NT2/D1 (cell line): ENCODE measurements at places on chromosomes 11 and 22.

GRCh38 chr11:7871056-7871455, 60.0 kb downstream of the OR10A6 start:
- no peak for DNase-seq

DNA sequence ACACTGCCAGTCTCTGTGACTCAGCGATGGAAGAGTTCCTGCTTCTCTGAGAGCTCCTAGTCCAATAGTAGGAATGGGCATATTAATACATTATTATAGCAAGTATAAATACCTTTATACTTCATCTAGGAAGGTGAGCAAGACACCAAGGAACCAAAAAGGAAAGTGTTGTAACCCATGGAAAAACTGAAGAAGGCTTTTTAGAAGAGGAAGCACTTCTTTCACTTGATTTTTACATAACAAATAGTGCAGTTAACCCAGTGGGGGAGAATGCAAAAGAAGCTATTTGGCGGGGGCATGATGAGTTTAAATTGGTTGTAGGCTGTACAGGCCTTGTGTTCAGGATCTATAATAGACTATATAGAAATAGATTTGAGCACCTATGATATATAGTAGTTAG, 31.2 kb upstream of the C11orf87 start:
- peak; percentile 38 for DNase-seq

DNA sequence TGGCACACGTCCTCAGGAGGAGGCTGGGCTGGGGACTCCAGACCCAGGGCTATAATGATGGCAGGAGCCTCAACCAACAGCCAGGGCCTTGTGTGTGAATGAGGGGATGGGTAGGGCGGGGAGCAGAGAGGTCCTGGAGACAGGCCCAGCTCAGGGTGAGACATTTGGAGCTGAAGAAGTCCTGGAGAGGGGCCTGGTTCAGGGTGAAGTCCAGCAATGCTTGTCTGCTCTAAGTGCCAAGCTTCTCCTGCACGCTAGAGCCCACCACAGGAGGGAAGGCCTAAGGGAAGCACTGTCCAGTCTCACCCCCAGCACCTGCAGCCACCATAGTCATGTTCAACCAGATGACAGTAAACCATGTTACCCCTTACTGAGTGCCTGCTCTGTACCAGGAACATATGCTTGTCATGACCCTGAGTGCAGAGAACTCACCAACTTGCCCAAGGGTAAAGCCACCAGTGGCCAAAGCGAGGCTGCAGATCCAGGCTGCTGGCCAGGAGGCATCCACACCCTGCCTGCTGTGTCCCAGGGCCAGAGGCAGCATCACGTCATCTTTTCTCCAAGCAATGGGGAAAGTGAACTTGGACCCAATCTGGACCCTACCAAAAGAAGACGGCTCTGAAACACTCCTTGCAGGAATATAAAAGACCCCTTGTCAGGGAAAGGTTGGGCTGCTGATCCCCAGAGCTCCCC, 24.0 kb downstream of the LMO1 start:
- no peak for DNase-seq

GRCh38 chr11:134001088-134001487, 44.3 kb upstream of the IGSF9B start:
- DNase-seq = no peak

GRCh38 chr11:36249246-36249645, 40.0 kb downstream of the COMMD9 start:
- DNase-seq = no peak

GRCh38 chr11:71131861-71132260, 120.5 kb downstream of the SHANK2 start:
- no peak for DNase-seq

- DNase-seq = no peak
These were observed 371.8 kb upstream of the CHORDC1 start for GRCh38 chr11:90594658-90595057.

GRCh38 chr11:8257003-8257664, 6.5 kb downstream of the LMO1 start:
- DNase-seq = no peak

- no peak for DNase-seq
These were observed 407.4 kb downstream of the LARGE1 start for GRCh38 chr22:33512908-33513307.

- DNase-seq = no peak
These were observed at the start of gene GNAZ for GRCh38 chr22:23070418-23071229. Gene GNAZ, plus strand, starts transcription at chr22:23070519. Its CDS starts 25,177 bp downstream, at chr22:23095696.

GRCh38 chr11:36441610-36442208, 68.4 kb downstream of the TRAF6 start:
- DNase-seq = no peak

GRCh38 chr22:26767351-26768155, 110.2 kb downstream of the MIAT start:
- no peak for DNase-seq

DNA sequence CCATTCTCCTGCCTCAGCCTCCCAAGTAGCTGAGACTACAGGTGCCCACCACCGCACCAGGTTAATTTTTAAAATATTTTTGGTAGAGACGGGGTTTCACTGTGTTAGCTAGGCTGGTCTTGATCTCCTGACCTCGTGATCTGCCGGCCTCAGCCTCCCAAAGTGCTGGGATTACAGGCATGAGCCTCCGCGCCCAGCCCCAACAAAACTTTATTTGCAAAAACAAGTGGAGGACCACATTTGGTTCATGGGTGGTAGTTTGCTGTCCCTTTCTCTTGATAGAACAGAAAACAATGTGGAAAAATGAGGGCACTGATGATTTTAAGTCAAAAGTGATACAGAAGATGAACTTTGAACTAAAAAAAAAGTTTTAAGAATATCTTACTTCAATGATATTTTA, 121.8 kb upstream of the SERPIND1 start:
- DNase-seq = no peak

DNA sequence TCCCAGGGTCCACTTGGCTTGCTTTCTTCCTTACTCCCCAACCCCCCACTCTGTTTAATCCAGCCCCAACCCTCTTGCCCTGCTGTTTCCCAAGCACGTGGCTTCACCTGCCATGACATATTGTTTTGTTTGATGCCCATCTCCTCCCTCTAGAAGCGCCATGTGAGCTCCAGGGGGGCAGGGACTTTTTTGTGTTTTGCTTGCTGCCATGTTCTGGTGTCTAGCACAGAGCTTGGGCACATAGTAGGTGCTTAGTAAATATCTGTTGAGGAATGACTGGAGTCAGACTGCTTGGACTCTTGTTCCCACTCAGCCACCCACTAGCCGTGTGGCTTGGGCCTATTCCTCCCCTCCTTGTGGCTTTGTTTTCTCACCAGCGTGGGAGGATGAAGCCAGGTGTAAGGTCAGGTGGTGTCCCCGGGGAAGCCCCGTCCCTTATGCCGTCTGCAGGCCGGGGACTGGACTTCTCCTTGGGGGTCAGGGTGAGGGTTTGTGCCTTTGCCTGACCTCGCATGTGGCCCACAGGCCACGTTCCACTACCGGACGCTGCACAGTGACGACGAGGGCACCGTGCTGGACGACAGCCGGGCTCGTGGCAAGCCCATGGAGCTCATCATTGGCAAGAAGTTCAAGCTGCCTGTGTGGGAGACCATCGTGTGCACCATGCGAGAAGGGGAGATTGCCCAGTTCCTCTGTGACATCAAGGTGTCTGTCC, 3.8 kb downstream of the AIP start:
- DNase-seq = no peak

GRCh38 chr11:37333345-37333744, 735.3 kb upstream of the RAG2 start:
- DNase-seq = no peak

- peak; percentile 84 for DNase-seq
These were observed 13.5 kb upstream of the B4GALNT4 start for GRCh38 chr11:355581-356458.

DNA sequence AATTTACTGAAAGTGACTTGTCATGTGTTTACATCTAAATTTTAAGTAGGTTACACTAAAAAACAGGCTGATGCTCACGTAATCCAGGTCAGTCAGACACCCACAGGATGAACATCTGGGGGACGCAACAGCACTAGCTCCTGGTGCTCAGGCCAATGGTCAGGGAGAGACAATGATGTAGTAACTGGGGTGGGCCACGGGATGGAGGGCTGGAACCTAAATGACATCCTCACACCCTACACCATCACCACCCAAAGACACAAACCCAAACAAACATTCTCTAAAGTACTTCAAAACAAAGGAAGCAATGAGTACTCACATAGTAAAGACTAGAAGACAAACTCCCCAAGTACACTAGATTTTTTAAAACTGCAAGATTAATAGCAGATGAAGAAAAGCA, 53.5 kb upstream of the SLC25A1 start:
- DNase-seq = no peak

GRCh38 chr11:8325591-8326304, 62.1 kb upstream of the LMO1 start:
- DNase-seq = no peak

DNA sequence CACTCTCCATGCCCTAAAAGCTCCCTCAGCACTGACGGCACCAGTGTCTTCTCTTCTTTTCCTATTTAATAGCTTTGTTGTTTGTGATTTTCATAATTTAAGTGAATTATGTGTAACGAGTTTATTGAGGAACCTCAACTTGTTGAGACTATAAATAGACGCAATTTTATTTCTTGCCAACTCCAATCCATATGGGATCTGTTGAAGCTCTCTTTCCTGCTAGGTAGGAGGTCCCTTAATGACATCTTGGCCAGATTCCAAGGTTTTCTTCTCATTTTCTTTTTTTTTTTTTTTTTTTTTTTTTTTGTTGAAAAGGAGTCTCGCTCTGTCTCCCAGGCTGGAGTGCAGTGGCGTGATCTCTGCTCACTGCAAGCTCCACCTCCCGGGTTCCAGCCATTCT, 14.2 kb downstream of the RTL6 start:
- no peak for DNase-seq

GRCh38 chr11:24321229-24321628, 175.6 kb upstream of the LUZP2 start:
- no peak for DNase-seq

DNA sequence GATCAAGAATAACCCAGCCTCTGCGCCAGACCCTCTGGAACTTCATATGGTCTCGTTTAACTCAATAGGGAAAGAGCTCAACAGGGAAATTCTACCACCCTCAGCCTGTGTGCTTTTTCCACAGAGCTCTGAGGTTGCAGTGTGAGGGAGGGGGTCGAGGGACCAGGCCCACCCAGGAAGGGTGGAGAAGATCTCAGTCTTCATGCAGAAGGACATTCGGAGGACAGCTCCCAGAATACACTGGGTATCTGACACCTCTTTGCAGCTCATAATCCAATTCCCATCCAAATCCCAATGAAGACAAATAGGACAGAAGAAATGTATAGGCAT, 56.6 kb downstream of the ST14 start:
- DNase-seq = no peak

- no peak for DNase-seq
These were observed 340.0 kb downstream of the METTL15 start for GRCh38 chr11:28448186-28448585.

GRCh38 chr22:32482708-32483107, 8.1 kb downstream of the FBXO7 start:
- DNase-seq = no peak

DNA sequence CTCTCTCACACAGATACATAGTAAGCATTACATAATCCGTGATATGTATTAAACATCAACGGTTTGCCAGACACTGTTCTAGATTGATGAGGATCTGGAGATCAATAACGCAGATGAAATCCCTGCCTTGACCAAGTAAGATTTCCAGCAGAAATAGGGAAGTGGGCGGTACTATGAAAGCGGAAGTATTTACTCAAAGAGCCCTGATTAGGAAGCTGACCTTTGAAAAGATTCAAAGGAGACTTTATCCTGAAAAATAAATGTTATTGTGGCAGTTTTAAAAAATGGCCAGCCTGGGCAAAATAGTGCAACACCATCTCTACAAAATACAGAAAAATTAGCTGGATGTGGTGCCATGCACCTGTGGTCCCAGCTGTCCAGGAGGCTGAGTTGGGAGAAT, 26.8 kb downstream of the GAB2 start:
- no peak for DNase-seq

- DNase-seq = peak; percentile 88
These were observed 12.1 kb downstream of the LRFN4 start for GRCh38 chr11:66868726-66869566.

DNA sequence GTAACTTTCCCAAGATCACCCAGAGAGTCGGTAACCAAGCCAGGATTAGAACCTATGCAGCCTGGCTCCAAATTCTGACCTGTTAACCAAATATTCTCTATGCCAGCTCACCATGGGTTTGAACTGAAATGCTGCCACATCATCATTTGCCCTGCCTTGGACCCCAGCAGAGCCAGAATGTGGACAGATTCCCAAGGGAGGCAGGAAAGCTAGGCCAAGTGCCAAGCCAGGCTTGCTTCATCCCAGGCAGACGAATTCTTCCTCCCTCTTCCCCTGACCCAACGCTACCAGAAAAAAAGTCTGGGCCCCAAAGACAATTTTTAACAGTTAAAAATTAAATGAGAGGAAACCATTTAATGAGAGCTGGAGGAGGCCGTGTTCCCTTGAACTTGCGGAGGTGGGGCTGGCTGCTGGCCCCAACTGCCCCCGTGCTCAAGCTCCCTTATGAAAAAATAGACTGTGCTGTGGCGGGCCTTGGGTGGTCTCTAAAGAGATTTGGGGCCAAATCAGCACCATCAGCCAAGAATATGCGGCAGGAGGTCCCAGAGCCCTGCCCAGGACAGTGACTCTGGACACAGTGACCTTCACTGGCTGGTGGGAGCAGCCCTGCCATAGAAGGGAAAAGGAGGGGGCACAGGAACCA, 184.1 kb upstream of the SYT13 start:
- no peak for DNase-seq
